ENCODE measurements at places on chromosomes 7 and 10.
A peak's percentile ranks its signal among the peaks of the same experiment; 100 is the strongest.

DNA sequence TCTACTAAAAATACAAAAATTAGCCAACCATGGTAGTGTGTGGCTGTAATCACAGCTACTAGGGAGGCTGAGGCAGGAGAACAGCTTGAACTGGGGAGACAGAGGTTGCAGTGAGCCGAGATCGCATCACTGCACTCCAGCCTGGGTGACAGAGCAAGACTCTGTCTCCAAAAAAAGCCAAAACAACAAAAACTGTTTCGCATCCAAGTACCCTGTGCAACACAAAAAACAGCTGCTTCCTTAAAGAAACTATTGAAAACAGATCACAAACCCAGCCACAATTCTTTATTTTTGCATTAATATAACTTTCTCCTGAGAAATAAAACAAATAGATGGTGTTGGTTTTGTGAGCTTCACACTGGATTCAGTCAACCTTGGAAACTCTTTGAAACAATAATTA is 112.1 kb upstream of the AFAP1L2 start:
- DNase-seq, result no peak

DNA sequence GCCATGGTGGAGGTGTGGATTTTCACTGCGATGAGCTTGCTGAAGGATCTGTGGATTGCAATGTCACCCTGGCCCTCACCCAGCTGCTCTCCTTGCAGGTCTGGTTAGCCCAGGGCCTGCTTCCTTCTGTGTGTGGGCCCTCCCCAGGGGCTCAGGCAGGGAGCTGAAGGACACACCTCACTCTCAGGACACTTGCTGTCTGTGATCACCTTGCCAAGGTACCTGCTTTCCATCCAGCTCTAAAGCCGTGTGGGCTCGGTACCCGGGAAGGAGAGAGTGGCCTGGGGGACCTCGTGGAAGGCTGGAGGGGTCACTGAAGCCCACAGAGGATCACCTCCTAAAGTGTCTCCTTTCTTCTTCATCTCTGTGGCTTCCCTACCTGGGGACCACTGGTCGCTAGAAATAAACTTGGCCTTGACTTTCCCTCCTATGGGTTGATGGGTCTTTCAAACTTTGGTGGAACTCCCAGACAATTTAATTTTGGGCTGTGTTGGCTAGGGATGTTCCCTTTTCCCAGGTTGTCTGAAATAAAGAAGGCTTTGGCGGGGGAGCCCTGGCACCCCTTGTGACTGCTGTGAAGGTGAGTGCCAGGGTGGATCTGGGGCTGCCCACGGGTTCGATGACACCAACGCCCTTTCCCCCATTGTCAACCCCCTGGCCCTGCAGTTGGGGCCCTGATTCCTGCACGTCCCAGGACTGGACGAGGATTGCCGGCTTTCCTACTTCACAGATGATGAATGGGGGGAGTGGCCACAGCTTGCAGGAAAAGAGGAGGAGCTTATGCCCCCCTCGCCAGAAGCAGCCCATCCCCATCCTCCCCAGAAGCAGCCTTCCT is 331.0 kb downstream of the ADARB2 start:
- DNase-seq, result no peak

- DNase-seq, result no peak
Measured at GRCh38 chr7:90788052-90788451, 191.9 kb downstream of the CDK14 start.

- DNase-seq, result no peak
Measured at GRCh38 chr7:94491410-94491809, 18.2 kb upstream of the CASD1 start.

DNA sequence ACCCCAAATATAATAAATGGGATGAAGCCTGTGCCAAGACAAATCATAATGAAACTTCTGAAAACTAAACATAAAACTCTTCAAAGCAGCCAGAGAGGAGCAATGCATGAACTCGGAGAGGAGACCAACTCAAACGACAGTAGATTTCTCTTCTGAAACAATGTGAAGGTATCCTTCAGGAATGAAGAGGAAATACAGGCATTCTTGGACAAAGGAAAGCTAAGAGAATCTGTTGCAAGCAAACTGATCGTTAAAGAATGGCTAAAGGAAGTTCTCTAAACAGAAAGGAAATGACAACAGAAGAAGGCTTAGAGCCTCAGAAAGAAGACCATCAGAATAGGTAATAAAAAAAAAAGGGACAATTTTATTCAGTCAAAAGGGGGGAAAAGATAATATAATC is 6.6 kb downstream of the GNA12 start:
- DNase-seq, result no peak

DNA sequence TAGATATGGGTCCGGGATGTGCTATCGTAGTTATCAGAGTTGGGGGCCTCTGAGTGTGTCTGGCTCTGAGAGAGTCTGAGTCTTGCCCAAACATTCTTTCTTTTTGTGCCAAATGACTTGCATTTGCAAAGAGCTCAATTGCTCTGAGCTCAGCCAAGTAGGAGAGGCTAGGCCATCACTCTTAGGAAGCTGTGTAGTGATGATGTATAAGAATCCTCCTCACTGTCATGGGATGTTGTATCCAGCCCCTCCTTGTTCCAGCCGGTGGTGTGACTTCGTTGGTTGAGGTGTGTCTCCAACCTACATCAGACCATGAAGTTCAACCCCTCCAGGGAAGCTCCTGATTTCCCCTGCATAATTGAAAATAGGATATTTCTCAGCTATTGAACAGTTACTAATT is 97.5 kb upstream of the NPS start:
- DNase-seq, result no peak

DNA sequence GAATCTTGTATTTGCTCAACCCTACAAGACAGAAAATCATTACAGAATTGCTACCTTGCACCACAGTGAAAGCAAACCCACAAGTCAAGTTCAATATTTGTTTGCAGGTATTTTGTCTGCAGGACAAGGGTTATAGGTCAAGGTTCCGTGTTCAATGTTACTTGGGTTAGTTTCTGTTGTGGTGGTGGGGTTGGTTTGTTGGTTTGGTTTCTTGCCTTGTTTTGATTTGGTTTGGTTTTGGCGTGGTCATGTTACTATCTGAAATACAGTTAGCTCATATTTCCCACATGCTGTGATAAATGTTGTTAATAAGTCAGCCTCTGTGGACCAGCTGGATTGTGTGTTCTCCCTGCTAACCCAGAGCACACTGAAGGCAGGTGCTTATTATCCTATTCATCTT is 75.6 kb upstream of the INSIG1 start:
- DNase-seq, result no peak

DNA sequence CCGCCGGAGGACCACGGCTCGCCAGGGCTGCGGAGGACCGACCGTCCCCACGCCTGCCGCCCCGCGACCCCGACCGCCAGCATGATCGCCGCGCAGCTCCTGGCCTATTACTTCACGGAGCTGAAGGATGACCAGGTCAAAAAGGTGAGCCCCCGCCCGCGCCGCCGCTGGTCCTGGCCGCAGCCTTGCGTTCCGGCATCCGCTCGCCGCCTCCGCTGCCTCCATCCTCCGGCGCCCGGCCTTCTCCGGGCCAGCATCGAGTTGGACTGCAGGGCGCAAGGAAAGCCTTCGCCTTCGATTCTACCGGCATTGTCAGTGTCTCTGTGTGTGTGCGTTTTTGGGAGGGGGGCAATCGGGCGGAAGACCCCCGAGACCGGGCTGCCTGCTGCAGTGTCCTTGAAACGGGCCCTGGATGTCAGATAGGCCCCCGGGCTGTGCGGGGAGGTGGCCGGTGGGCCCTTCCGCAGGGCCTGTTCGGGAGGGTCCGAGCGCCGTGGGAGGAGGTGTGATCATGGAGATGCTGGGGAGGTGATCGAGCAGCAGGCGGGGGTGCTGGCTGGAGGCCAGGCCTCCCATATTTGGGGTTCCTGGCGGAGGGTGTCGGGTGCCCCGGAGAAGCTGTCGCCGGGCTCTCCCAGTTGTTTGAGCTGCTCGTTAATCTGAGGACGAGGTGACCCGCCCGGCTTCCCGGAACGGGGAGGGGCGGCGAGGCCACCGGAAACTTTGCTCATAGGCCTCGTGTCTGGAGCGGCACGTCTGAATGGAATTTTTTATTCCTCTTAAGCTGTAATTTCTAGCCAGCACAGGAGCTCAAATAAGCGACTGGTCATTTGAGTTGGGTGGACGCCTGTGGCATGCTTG is 40.8 kb downstream of the HK1 start:
- peak; percentile 89 for DNase-seq

- no peak for DNase-seq
Measured at GRCh38 chr7:142913566-142913965, 20.0 kb downstream of the TRPV5 start.

DNA sequence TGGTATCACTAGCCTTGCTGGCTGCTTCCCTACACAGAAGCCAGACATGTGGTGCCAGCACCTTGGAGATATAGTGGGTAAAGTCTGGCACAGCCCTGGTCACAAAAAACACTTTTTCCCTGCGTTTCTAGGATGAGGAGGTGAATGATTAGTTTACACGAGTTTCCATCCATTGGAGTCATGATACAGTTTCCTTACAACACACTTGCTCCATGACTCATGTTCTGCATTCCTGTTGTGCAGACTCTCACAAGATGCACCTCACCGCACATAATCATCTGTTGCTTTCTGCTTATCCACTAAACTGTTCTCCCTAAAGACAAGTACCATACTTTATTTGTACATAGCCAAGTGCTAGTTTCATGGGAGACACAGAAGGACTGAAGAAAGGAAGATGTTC is 747.1 kb upstream of the GALNT17 start:
- DNase-seq, result no peak

DNA sequence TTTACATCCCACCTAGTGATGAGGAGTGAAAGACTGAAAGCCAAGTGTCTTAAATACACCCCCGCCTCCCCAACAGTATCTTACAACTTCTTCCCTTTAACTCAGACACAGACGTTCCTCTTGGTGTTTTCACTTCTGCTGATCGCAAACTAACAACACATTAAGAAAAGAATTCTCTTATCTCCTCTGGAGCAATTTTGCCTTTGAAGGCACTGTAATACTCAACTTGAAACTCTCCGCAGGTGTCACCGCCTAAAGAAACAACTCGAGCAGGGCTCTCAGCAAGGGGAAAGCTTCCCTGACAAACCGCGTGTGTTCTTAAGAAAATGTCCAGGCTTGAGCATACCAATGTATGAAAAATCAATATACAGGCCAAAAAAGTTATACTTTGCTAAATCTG is 452 bp downstream of the SEMA3C start:
- no peak for DNase-seq

- DNase-seq, result no peak
Measured at GRCh38 chr7:24668927-24669635, 88.2 kb downstream of the GSDME start.

DNA sequence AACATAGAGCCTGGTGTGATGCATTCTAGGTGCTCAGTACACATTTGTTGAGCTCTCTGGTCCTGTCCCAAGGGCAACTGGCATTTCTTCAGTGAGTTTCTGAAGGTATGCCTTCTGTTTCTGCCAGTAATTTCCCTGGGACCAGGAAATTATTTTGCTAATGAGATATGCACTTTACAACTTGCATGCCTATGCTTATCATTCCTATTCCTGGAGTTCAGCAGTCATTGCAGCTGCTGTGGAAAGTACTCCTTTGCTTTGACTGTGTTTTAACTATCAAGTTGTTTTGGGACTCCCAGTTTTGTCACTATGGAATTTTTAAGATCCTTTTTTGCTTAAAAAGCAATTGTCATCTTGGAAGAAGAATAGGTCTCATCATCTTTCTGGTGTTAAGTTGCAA is 283.0 kb downstream of the BBS9 start:
- no peak for DNase-seq

GRCh38 chr7:29332875-29333855 is 138.6 kb downstream of the CHN2 start:
- no peak for DNase-seq

- DNase-seq, result no peak
Measured at GRCh38 chr7:134254311-134254710, 62.4 kb downstream of the SLC35B4 start.

GRCh38 chr10:123721441-123722049 is 55.4 kb downstream of the GPR26 start:
- DNase-seq, result no peak

DNA sequence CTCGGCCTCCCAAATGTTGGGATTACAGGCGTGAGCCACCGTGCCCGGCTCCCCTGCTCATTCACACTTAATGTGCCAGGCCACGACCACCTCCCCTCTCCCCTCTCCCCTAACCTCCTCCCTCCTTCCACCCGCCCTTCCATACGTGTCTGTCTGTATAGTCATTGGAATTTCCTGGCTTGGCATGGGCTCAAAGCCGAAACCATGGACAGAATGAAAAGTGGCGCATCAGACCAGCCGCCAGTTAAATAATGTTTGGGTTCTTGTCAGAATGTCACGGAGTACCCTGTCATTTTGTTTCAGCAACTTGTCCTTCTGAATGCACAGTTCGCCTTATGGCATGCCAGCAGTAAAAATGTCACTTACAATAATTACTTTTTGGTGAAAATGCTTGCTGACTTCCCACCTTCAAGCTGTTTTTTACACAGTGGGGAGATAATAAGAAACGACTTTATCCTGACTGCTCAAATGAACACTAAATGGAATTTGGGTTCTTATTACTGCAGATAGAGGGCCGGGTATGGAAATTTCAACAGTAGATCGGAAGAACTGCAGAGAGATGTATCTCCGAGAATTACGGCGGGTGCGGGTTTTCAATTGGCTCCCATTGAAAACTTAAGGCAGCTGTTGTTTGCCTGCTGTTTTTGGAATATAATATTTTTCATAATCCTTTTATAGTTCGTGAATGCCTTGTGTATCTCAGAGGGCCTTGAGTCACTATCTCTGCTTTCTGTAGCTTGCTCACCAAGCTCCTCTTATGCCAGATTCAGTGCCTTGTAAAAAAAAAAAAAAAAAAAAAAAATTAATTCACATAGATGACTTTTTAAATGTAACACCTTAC is 65.5 kb upstream of the SH2B2 start:
- no peak for DNase-seq

- no peak for DNase-seq
Measured at GRCh38 chr7:106774768-106775551, 90.1 kb upstream of the PIK3CG start.

DNA sequence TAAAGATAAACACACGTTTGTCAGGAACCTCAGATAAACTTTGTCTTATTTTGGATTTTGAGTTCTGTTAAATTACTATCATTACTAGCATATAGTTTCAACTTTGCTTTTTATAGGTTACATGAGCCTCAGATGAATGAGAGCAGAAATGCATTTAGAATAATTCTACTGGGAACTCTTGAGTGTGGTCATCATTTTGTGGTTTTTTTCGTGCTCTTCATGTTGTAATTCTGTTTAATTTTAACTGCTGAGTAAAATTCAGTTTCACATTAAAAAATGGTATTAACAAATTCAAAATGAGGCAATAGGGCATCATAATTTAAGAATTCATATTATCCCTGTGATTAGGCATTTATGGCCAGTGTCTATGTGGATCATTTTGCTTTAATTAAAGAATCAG is 72.9 kb downstream of the GNAI1 start:
- DNase-seq, result no peak

Data from CD4-positive, alpha-beta T cell treated with Interleukin-2 at 100 ng/mL for 4 hours (primary cell).